ENCODE measurements at places on chromosomes 12 and 14. TPM values are rescaled to one million over a fixed set of nuclear protein-coding genes. Genes with fewer than 3 reads are reported as not detected.

- DNase-seq, result no peak
Measured at GRCh38 chr12:62761658-62762057, 173.3 kb downstream of the PPM1H start.

- DNase-seq, result peak; percentile 51
Measured at GRCh38 chr12:105420659-105421240, 90.3 kb downstream of the C12orf75 start.

Gene ASPG
- 1.4 TPM for total RNA-seq

Gene SLC35E3
- 6.3 TPM for total RNA-seq

Gene EXOC3L4
- total RNA-seq, result 4.0 TPM

Measured in left lung (tissue), 14 donors.